ENCODE measurements at places on chromosomes 13 and 19.

- DNase-seq: no peak
Measured at GRCh38 chr13:100108913-100109507, 20.1 kb downstream of the PCCA start.

DNA sequence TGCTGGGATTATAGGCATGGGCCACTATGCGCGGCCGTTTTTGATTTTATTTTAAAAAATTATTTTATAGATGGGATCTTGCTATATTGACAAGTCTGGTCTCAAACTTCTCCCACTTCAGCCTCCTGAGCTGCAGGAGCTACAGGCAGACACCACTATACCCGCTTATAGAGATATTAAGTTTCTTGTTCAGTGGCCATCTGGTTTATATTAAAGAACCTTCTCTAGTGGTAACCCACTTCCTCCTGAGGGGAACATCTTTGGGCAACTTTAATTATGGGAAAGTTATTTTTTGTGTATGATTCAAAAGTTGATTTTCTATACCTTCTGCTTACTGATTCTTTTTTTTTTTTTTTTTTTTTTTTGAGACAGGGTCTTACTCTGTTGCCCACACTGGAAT lies 172.7 kb downstream of the KLF5 start:
- DNase-seq: no peak

- DNase-seq: no peak
Measured at GRCh38 chr19:52099497-52100138, 4.1 kb upstream of the ZNF841 start.

DNA sequence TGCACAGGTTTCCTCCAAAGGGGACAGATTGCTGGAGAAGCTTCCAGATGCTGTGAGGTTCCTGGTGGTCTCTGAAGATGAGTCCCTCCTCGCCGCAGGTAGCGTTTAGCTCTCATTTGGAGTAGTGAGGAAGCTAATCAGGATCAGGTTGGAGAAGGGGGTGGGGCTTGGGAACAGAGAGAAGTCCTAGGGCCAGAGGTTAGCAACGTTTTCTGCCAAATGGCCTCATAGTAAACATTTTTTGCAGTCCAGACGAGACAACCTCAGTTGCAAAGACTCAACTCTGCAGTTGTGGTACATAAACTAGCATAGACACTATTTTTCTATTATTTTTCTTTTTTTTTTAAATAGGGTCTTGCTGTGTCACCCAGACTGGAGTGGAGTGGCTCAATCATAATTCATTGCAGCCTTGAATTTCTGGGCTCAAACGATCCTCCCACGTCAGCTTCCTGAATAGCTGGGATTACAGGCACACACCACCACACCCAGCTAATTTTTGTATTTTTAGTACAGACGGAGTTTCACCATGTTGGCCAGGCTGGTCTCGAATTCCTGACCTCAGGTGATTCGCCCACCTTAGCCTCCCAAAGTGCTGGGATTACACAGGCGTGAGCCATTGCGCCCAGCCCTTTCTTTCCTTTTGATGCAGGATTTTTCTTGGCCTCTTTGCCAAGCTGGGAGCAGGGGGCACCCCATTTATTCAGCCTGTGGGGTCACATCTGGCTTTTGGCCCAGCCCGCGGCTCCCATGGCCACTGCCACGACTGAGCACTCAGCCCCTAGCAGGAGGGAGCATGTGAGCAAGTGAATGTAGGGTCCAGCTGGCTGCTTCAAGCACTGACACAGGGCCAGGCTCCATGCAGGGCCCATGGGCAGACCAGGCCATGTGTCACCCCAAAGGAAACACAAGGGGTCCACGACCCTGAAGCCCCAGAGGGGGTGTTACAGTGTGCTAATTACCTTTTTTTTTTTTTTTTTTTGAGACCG lies 34.4 kb upstream of the SIN3B start:
- DNase-seq: no peak

DNA sequence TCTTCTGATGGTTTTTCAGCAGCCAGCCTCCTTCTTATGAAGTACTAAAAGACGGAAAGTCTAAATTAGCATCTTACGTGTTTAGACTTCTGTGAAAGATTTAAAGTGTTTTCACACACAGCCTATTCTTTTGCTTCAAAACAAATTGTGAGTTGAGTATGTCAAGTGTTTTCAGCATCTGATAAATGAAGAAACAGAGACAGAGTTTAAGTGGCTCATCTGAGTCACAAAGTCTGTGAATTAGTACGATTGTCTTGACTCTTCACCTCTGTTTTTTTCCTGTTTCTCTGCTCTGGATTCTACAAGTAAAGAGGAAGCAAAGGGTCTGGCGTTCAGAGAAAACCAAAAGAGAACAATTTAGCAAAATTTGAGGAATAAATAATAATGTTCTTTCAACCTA lies 116.4 kb downstream of the FRY start:
- DNase-seq: no peak

- no peak for DNase-seq
Measured at GRCh38 chr19:31908496-31909225, 436.7 kb upstream of the ZNF507 start.

DNA sequence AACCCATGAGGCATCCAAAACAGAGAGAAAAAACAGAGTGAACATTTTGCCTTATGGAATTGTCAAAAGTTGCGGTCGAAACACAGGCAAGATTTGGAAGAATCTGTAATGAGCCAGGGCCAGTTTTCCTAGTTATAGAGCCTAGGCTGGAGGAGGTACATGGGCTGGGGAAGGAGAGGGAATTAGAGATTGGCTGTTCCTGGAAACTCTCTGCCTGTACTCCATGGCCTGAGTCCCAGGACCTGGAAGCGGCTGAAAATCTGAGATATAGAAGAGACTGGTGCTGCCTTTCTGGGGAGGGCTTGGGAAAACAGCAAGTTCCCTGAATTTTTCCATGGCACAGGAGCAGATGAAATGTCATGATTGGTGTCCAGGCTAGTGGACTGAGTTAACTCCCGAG lies 122.8 kb upstream of the KLF12 start:
- DNase-seq: no peak

DNA sequence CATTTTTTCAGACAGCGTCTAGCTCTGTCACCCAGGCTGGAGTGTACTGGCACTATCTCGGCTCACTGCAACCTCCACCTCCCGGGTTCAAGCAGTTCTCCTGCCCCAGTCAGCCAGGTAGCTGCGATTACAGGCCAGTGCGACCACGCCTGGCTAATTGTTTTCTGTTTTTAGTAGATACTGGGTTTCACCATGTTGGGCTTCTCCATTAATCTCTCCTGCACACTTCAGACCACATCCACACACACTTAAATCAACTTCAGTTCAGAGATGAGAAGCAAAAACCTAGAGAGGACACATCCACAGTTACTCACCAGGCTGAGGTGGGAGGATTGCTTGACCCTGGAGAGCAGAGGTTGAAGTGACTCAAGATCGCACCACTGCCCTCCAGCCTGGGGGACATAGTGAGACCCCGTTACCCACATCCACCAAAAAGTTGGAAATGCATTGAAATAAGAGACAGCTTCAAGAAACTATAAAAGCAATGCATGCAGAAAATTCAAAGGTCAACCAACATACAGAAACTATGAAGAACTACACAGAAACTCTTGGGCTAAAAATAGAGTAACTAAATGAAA lies 42.3 kb downstream of the ZNF611 start:
- DNase-seq: no peak

DNA sequence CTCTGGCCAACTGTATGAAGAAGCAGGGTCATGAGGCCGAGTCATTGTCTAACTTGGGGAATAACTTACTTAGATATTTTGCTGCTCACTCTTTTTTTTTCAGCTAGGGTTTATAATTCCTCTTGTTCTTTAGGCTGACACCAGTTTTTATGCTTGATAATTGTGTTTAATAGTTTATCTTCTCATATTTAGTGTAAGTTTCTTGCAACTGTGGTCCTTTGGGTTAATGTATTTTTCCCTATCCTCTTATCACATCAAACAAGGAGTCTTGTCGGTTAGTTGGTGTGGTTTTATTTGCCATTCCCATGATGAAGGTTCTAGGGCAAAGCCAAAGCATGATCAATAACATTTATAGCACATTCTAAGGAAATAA lies 204.6 kb downstream of the NUFIP1 start:
- DNase-seq: no peak

- no peak for DNase-seq
Measured at GRCh38 chr19:49766930-49767299, at the start of gene AP2A1. Gene AP2A1 (plus strand): TSS chr19:49767001. CDS start chr19:49767134, 133 bp downstream.

DNA sequence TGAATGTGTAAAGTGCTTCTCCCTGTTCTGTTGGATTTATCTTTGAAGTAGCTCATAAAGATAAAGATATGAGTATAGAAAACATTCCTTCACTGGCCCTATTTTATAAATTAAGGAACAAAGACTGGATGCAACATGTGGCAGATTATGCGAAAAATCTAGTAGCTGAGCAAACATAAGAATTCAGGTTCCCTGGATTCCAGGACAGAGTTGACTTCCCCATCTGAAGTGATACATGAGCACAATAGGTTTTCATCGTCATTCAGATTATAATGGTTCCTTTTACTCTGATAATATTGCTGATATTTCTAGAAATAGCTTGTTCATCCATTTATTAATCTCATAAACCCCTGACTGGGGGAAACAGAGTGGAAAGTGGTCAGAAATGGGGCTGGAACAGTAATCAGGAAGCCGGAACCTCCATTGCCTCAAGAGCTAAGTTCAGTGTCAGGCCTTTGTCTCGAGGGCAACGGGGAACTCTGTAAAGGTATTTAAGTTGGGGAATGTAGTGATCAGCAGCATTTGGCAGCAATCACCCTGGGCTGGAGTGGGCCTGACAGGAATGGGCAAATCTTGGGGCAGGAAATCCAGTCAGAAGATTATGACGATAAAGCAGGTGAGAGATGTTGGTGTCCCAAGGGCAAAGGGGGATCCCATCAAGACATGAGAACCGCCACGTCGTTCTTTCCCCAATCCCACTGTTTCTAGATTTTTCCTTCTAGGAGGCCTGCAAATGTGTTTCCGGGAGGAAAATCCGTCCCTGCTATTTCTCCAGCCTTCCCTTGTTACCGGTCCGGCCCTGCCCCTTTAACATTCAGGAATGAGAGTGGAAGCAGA lies 232.5 kb upstream of the SERP2 start:
- DNase-seq: no peak

- DNase-seq: no peak
Measured at GRCh38 chr13:77760893-77761292, 63.4 kb downstream of the SLAIN1 start.

DNA sequence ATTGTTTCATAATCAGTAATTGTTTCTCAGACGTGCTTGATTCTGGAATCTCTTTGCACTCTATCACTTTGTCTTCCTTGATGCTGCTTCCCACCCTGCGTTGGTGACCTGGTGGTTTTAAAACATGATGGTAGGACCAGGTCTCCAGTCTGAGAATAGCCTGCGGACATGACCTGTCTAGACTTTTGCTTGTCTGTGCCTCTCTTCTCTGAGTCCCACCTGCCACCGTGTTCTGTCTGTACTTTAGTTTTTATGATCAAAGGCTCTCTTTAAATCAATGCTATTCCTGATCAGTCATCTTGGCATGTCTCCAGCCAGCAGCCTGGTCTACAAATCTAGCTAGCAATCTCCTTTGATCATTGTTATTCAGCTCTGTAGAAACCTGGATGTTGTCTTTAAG lies 933.9 kb downstream of the DIAPH3 start:
- no peak for DNase-seq

GRCh38 chr13:46523972-46524752 lies 28.8 kb upstream of the LRCH1 start:
- no peak for DNase-seq

GRCh38 chr13:65638572-65639168 lies 1591.5 kb downstream of the PCDH9 start:
- no peak for DNase-seq

DNA sequence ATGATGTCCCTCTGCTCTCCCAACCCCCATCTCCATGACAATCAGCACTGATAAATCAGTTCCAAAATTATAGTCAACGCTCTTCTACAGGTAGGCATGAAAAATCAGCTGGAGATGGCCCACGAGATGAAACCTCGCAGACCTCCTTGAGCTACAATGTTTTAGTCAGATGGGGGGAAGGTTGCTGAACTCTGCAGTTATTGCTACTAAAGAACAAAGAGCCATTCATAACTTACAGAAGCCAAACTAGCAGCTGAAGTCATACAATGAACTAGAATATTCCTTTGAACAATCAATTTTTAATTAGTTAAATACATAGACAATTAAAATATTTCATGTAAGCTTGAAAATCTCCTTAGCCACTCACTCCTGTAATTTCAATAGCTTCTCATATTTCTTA lies 179.2 kb downstream of the NHLRC3 start:
- DNase-seq: no peak

DNA sequence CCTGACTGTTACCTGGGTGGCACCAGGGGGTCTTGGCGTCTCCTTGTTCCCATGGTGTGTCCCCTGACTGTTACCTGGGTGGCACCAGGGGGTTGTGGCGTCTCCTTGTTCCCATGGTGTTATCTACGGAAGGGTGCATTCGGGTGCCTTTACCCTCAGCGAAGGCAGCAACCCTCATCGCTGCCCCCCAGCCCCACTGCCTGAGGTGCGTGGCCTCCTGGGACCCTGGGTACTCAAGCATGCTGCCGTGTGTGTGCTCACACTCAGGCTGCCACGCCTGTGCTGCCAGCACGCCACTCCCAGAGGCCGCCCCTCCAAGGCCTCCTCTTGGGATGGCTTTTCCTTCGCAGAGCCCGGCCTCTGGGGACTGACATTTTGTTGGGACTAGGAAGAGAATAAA lies 25.1 kb downstream of the TFDP1 start:
- DNase-seq: no peak

GRCh38 chr19:28968721-28969120 lies 244.2 kb downstream of the UQCRFS1 start:
- no peak for DNase-seq

DNA sequence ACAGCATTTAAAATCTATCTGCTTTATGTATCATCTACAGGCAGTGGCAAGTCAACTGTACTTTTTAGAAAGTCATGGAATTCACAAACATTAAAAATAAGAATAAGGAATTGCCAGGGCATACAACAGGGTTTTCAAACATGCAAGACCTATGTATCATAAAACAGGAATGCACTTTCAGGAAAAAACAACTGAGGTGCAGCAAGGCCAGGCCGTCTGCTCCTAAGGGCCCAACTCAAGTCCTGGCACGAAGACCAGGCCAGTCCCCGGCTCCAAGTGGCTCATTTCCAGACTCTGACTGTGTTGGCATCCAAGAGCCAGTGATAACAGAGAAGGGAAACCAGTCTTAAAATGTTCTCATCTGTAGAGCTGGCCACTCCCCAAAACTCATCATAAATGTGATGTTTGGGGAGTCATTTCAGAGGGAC lies 7.1 kb downstream of the RFX2 start:
- DNase-seq: no peak
